ENCODE measurements at places on chromosomes 11 and 22.
A peak's percentile ranks its signal among the peaks of the same experiment; 100 is the strongest.

GRCh38 chr11:44992774-44993173 lies 42.1 kb upstream of the TP53I11 start:
- no peak for DNase-seq

GRCh38 chr11:118202599-118203422 lies 22.0 kb downstream of the JAML start:
- no peak for DNase-seq

- DNase-seq = no peak
Measured at GRCh38 chr11:134714021-134714656, 302.1 kb upstream of the B3GAT1 start.

DNA sequence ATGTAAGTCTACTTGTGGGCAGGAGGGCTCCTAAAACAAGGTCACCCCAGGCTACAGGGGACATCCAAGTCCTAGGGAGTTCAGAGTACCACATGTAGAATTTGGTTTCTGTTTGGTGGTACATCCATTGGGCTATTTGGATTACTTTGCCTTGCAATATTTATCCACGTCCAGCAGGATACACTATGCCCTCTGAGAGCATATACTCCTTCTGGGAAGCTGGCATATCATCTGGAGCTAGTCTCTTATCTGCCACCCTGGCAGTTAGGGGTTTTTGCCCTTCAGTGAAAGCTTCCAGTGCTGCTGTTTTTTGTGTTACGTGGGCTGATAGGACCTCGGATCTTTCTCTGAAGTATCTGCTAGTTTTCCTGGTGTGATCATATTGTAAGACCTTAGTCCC lies 7.3 kb downstream of the LMO2 start:
- no peak for DNase-seq

GRCh38 chr22:21762712-21763581 lies 27.4 kb upstream of the YPEL1 start:
- no peak for DNase-seq

- DNase-seq = no peak
Measured at GRCh38 chr11:13667795-13668101, 720 bp upstream of the FAR1 start.

DNA sequence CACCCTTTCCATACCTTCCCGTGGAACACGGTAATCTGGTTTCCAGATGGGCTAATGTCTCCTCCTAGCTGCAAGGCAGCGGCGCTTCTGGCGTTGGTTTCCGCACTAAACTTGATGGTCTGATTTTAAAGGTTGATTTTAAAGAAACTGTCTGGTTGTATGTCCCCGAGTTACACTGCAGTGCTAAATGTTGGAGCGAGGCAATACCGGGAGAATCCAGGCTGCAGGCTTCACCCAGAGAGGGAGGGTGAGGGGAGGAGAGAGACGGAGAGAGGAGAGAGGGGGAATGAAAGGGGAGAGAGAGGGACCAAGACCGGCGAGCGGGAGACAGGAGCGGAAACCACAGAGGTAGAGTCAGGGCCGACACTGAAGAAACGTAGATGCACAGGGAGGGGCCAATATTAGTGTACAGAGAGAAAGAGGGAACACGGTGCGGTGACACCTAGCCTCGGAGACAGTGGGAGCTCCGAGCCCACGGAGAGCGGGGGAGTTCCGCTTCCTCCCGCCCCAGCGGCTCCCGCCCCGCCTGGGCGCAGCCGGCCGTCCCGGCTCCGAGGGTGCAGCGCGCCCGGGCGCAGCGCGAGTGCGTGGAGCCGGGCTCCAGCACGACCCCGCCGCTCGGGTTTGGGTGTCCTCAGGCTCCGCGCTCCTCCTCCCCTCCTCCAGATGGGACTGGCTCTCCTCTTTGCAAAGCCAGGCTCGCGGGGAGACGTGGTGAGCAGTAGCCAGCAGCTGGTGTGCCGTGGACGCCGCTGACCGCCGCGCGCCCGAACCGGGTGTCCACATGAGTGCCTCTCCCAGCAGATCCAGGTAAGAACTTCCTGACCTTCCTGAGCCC lies 71.9 kb upstream of the GRAMD1B start:
- DNase-seq = peak; percentile 78

GRCh38 chr22:33542722-33543121 lies 377.6 kb downstream of the LARGE1 start:
- DNase-seq = no peak

DNA sequence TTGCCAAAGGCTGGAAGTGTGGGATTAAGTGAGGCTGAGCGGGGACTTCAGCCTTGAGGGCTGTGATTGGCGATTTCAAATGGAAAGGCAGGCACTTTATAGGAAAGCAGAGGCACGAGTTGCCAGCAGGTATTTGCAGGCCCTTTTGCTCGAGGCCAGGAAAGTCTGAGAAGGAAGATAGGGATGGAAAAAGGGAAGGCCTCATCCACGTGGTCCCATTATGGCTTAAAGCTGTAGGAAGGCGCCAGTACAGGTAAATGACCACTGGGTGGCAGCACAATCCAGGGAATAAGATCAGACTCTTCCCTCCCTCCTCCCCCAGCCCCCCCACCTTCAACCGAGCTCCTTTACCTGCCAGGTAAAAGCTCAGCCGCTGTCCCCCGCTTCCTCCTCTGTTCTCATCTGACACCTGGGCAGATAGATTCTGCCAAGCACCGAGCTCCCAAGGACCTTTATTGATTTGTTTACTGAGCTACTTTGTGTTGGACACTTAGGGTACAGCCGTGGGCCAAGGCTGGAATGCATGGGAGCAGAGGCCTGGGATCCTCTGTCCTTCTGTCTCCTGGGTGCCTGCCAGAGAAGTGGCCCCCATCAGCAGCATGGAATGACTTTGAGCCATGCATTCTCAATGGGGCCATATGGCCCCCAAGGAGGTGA lies 7.5 kb downstream of the P2RX3 start:
- peak; percentile 87 for DNase-seq

- no peak for DNase-seq
Measured at GRCh38 chr22:44019416-44019815, 4.7 kb upstream of the PARVB start.

GRCh38 chr11:126405374-126405773 lies 49.9 kb downstream of the ST3GAL4 start:
- DNase-seq = no peak

DNA sequence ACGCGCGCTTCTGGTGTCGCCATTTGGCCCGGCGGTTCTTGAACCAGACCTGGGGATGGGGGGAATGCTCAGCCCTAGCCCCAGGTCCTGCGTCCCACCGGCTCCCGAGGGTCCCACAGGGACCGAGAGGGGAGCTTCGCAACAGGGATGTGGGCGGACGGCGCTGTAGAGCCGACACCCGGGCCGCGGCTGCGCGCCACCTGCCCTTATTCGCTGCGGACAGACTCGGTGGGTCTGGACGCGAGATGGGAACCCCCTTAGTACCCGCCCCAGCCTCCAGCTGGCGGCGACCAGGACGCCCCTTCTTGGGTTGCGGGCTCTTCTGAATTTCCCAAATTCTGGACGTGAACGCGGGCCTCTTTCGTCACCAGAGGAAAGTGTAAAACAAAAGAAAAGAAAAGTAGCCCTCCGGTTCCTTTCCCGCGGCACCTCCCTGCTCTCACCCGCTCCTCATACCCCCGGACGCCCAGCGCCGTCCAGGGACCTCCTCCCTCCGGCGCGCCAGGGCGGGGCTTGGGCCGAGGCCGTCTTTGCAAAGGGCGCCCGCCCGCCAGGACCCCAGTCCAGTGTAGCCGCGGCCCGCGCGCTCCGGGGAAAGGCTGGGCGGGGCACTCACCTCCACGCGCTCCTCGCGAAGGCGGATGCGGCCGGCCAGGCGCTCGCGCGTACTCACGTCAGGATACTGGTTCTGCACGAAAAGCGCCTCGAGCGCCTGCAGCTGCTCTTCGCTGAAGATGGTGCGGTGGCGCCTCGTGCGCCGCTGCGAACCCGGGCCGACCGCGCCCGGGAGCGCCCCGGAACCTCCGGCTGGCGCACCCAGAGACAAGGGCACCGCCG lies 827 bp downstream of the GSC2 start:
- no peak for DNase-seq

All from cerebellar cortex (tissue), 1 donor.